Trophoblast cell (in vitro differentiated cells and primary cell): ENCODE measurements at places on chromosomes 6 and 20.

DNA sequence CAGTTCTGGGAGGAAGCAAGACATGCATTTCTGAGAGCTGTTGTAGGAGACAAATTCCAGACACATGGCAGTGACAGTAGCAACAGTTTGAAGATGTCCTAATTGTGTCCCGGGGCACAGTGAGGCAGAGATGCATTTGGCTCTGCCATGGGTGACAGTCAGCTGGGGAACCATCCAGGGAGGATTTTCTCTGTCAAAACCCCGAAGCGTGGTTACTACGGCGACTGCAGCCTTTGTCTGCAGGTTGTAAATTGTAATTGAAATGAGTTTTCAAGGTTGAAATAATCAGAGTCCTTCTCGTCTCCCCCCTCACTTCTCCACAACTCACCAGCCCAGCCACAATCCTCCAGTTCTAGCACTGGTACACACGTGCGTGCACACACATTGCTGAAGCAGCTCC is 100.1 kb downstream of the GRM4 start:
- DNase-seq, result no peak

DNA sequence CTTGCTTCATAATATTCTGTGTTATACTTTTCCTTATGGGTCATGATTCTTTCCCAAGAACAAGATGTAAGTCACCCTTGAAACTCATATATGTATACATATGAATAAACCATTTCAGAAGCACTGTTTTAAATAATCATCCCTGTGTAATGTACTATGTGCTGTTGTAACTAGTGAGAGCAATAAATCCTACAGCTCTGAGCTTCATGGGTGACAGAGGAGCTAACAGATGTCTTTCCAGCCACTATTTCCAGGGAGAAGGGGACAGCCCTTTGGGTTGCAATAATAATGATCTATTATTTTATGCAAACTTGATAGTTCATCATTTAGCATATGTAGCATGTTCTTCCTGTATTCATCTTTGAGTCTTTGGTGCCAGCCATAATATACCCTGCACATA is 342.8 kb downstream of the KIF16B start:
- no peak for DNase-seq

DNA sequence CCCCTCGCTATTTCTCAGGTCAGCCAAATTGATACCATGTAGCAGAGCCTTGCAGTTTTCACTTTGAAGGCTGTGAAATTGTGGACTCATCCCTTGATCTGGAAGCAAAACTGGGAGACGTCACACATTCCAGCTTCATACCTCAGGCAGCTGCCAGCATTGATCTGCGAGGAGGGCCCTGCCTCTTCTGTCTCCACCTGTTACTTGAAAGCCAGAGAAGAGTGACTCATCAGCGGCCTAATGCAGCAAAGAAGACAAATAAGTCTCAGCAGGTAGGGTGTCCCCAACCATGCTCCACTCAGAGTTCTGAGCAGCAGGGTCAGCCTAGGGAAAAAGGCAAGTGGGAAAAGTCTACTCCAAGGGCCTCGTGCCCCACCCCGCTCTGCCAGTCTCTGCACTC is 69.4 kb upstream of the BMP2 start:
- DNase-seq, result no peak

- no peak for DNase-seq
Measured at GRCh38 chr20:51584737-51585136, 42.2 kb upstream of the NFATC2 start.

DNA sequence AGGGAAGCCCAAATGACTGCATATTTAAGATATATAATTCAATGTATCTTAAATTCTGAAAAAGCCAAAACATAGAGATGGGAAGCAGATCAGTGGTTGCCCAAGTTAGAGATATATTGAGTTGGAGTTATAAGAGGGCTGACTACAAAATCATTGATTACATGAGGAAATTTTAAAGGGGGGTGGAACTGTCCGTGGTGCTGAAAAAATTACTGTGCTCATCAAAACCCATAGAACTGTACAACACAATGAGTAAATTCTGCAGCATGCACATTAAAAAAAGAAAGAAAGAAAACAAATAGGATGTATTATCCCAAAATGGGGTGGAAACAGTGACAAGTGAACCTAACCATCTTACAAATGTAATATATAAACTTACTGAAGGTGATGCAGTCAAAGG is 100.9 kb downstream of the FUT9 start:
- DNase-seq, result peak; percentile 19
